ENCODE measurements at places on chromosomes 5 and 9. TPM values are rescaled to one million over a fixed set of nuclear protein-coding genes. Genes with fewer than 3 reads are reported as not detected.

The WDR31 gene
- total RNA-seq: 0.96 TPM

The PCDHGB3 gene
- total RNA-seq: 0.14 TPM

The FGF1 gene
- total RNA-seq: 0.24 TPM

The SPARC gene
- 17.8 TPM for total RNA-seq

The PCDHB6 gene
- total RNA-seq: 1.1 TPM

The SPINK4 gene
- total RNA-seq: not detected

The IL9 gene
- total RNA-seq: not detected

The CDC20B gene
- total RNA-seq: 0.07 TPM

The SH2D3C gene
- 0.08 TPM for total RNA-seq

The SLC28A3 gene
- 0.01 TPM for total RNA-seq

The CDKN2B-AS1 gene
- total RNA-seq: not detected

The C8G gene
- 1.3 TPM for total RNA-seq

The WDR70 gene
- total RNA-seq: 9.3 TPM

The LCN12 gene
- 1.2 TPM for total RNA-seq

The C1QTNF3 gene
- 0.18 TPM for total RNA-seq

The PCDHB5 gene
- total RNA-seq: 1.3 TPM

The PRRC1 gene
- total RNA-seq: 51.5 TPM

The FOXE1 gene
- 3.9 TPM for total RNA-seq

The ADRA1B gene
- total RNA-seq: 23.0 TPM

The PHF24 gene
- total RNA-seq: 0.09 TPM

The PCDHB12 gene
- not detected for total RNA-seq

The PITX1 gene
- total RNA-seq: 30.9 TPM

The IFNA10 gene
- not detected for total RNA-seq

The PCDHB11 gene
- 0.07 TPM for total RNA-seq

The TOMM5 gene
- total RNA-seq: 313 TPM

The KCNIP1 gene
- total RNA-seq: not detected

Measured in A549 treated with AZD2906 at 1 μM for 4 hours (cell line).